ENCODE measurements at places on chromosomes 5 and 9. TPM values are rescaled to one million over a fixed set of nuclear protein-coding genes. Genes with fewer than 3 reads are reported as not detected.

AQP7 gene
- polyA plus RNA-seq: 3.2 TPM

GRCh38 chr5:100575815-100576214 lies 40.6 kb downstream of the FAM174A start:
- DNase-seq: no peak

DNA sequence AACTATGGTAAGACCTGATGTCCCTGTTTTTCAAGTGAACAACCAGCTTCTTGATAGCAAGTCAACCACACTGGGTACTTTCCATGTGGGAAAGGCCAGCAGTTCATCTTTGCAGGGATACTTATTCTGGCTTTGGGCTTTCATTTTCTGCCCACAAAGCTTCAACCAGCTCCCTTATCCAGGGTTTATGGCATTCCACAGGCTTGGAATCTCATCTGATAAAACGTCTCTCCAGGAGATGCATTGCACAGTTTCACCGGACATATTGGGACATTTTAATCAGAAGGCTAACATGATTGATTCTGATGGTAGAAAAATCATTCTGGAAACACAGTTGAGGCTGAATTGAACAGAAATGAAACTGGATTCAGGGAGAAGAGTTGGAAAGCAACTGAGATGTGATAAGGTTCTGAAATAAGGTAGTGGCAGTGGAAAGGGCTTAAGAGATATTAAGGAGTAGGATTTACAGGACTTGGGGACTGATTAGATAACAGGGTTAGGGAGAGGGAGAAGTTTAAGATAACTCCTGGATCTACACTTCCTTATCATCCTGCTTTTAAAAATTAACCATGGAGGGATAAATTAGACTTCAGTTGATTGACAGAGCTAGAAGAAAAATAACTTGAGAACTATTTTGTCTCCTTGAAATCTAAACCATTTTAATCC lies 195.8 kb upstream of the FBXL7 start:
- DNase-seq: no peak

SLC2A8 gene
- polyA plus RNA-seq: 6.2 TPM

DNA sequence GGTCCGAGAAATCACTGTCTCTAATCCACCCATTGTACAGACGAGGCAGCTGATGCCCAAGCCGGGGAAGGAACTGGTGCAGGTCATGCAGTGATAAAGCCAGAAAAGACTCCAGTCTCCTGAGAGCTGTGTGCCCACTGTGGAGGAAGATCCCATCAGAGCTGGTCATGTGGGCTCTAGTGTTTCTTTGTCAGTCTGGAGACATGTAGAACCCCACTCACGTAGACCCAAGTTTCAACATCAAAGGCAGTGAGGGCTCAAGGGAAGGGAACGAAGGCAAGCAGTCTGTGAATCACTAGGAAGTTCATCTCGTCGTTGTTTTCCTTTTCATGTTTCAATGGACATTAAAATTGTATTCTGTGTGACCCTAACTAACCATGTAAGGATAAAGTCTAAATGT lies 14.6 kb upstream of the GLIPR2 start:
- DNase-seq: no peak

- no peak for DNase-seq
These were observed 15.8 kb downstream of the ZFAND5 start for GRCh38 chr9:72349240-72349639.

DNA sequence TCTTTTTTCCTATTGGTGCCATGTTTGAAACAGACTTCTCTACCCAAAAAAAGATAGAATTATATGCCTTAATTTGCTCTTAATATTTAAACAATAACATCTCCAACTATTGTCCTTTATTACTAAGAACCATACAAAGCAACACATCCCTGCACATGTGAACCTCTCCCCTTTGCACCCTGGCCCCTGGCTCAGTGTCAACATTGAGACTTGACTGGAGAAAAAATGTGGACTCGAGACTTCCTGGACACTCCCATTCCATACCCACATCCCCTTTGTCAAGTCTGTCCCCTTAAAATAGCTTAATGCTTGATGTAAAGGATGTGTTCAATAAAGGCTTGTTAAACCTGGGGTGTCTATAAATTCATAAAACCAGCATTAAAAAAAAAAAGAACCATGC lies 53.2 kb downstream of the TTC39B start:
- no peak for DNase-seq

LCN2 gene
- polyA plus RNA-seq: not detected

GRCh38 chr5:111384220-111384619 lies 128.1 kb downstream of the STARD4 start:
- no peak for DNase-seq

DNA sequence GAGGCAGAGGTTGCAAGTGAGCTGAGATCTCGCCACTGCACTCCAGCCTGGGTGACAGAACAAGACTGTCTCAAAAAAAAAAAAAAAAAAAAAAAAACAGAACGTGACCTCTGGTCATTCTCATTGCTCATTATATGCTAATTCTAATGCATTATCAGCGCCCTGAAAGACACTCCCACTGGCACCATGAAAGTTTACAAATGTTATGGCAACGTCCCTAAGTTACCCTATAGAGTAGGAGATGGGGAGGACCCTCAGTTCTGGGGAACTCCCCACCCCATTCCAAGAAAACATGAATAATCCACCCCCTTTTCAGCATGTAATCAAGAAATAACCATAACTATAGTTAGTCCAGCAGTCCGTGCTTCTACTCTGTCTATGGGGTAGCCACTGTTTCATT lies 48.9 kb upstream of the DENND4C start:
- no peak for DNase-seq

DNA sequence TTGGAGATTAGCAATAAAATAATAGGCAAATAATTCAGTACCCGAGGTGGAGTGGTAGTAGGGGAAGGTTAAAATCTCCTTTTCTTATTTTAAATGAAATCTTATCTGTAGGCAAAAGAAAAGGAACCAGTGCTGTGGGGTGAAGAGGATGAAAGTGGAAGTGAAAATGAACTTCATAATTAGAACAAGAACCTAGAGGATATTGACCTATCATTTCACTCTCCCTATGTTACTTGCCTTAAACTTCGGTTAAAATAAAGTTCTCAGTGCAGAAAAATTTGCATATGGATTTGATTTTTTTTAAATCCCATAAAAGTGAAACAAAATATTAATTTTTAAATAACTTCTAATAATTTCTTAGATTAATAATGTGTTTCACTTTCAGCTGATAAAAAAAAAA lies 1094.9 kb upstream of the C9orf72 start:
- no peak for DNase-seq

DNA sequence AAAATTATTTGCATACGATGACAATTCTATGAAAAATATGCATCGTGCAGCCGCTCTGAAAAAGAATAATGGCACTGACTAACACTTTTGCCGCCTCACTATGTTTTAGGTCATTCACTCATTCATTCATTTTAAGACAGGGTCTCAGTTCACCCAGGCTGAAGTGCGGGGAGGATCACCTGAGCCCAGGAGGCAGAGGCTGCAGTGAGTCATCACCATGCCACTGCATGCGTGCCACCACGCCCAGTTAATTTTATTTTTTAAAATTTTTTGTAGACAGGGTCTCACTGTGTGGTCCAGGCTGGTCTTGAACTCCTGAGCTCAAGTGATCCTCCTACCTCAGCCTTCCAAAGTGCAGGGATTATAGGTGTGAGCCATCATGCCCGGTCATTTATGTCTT lies 37.0 kb downstream of the RAPGEF1 start:
- DNase-seq: no peak

NMUR2 gene
- polyA plus RNA-seq: not detected

PCDHA7 gene
- 0.35 TPM for polyA plus RNA-seq

DNA sequence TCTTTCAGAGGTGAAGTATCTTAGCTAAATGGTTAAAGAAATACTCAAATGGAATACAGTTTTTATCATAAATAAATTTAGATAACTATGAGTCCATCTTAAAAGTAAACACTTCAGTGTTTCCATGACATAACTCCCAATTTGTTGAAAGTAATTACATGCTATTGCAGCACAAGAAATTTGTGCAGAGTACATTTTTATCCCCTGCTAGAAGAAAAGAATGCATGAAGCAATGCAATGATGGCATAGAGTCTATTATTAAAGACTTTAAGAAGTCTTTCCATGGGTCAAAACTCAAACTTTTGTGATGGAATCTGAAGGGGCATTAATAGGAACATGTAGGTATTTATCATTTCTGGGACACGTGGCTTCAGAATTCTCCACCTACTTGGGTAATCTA lies 106.6 kb upstream of the DPYSL3 start:
- no peak for DNase-seq

- no peak for DNase-seq
These were observed 234.9 kb downstream of the SAXO1 start for GRCh38 chr9:18798106-18798505.

DNA sequence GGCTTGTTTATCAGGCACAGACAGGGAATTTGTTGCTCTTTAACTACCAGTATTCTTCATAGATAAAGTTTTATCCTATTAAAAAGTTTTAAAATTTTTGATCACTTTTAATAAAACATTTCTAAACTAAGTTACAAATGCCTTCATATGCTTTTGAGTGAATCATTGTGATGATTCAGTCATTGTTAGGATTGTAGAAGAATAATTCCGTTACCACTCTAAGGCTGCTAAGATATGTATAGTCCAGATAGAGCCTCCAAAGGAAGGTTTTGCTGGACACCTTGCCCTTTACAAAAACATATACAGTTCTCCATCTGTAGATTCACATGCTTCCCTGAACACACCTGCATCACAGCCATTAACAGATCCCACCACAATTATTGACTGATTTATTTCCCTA lies 233.7 kb downstream of the SPOCK1 start:
- DNase-seq: no peak

DNA sequence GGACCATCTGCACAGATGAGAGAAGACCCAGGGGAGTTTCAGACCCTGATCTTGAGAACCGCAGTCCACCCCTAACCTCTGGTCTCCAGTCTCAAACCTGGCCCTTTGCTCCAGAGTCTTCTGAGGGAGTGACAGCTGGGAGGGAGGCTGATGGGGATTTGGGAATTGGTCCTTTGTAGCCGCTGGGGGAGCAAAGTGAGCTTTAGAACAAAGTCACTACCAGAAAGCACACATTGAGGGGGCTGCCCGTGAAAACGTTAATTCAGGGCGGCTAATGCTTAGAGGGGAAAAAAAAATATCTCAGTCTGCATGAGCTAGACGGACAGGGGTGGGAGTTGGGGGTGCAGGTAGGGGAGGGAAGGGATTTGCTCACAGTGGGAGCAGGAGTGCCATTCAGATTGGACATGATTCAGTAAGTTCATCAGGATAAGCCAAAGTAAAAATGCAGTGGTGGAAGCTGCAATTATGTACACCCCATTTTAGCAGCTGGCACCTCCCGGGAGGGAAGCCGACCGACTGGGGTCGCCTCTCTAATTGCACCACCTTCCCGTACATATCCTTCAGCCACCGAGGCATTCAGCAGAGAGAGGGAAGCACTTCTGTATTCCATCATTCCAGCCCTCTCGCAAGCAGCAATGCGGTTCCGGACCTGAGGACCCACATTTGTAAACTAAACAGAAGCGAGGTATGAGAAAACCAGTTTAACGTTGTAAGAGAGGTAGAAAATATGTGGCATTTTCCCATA lies 123.4 kb upstream of the RETREG1 start:
- DNase-seq: no peak

DNA sequence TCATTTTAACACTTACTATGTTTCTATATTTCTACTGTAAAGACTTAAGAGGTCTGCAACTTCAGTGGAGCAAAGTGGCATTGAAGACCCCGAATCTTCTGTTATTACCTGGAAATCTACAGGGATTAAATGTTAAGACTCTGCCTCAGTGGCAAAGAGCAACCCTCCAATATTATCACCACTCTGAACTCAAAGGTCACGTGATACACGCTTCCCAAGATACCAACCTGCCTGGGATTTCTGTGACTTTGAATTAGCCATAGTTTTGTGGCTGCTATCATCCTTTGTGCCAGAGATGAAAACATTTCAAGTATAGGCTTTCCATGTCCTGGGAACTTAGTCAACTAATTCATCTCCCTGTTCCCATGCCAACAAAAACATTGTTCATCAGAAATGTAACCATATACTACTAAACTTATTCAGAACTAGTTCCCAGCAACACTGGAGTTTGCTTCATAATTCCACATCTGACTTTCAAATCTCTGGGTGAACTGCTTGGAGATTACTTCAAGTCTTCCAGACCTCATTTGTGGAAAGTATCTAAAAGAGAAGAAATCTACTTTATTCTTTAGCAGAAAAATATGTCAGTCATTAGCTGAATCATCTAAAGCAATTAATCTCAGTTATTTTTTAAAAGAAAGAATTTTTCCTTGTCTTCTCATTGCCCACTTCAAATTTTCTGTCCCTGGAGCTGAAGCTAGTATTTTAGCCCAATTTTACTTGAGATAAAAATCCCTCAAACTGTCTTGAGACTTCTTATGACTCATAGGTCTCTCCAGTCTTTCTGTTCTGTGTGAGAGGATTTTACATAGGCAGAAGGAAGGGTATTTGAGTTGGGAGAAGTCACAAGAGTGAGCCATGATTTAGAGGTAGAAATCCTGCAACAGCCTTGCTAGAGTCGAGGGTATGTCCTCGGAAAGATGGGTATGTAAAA lies 83.0 kb downstream of the ZNF462 start:
- DNase-seq: no peak

- DNase-seq: no peak
These were observed 47.8 kb upstream of the RAPGEF6 start for GRCh38 chr5:131682826-131683225.

DOCK8 gene
- 1.4 TPM for polyA plus RNA-seq

GRCh38 chr5:44388321-44389089 lies 715 bp downstream of the FGF10 start:
- DNase-seq: peak; percentile 35

PCDHB6 gene
- 1.1 TPM for polyA plus RNA-seq

- no peak for DNase-seq
These were observed 61.4 kb upstream of the ANKH start for GRCh38 chr5:14932902-14933469.

DNA sequence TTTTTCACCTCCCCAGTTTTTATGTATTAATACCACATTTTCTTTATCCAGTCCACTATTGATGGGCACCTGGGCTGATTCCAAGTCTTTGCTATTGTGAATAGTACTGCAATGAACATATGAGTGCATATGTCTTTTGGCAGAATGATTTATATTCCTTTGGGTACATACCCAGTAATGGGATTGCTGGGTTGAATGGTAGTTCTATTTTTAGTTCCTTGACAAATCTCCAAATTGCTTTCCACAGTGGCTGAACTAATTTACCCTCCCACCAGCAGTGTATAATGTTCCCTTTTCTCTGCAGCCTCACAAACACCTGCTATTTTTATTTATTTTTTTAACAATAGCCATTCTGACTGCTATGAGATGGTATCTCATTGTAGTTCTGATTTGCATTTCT lies 340.2 kb downstream of the ADAMTS6 start:
- no peak for DNase-seq

CFAP90 gene
- polyA plus RNA-seq: 0.67 TPM

DNA sequence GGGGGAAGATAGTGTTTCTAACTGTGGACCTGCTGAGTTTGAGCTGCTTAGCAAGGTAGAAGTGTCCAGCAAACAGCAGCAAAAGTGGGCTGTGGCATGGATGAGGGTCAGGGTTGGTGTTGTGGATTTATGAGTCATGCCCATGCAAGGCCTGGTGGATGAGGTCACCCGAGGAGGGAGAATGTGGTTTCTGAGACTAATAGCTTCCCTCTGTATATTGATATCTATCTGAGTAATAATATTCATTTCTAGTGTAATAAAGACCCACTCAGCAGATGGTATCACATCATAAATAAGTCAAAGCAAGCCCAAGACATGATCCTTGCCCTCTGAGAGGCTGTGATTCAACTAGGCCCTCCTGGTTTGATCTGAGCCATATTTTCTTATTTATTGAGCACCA lies 597.8 kb upstream of the CLINT1 start:
- DNase-seq: no peak

Data from ovary (tissue), 10 donors.